ENCODE measurements at places on chromosomes 3 and 15.
A peak's percentile ranks its signal among the peaks of the same experiment; 100 is the strongest.

- DNase-seq: no peak
These were observed 61.3 kb downstream of the UBE2E2 start for GRCh38 chr3:23264413-23264812.

DNA sequence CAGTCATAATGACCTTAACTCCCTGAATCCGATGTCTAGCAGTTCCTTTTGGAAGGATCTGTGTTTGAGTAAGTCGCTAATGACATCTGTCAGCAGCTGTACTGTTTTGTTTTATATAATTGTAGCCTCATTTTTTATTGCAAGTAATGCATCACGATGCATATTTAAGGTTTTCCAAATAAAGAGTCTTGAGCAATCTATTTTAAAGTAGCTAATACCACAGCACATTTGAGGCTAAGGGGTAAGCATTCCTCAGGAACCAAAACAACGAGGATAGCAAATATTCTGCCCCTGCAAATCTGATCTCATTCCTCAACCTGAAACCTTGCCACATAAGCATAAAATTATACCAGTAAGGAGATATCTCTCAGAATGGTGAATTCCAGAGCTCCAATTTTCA lies 98.7 kb downstream of the TBC1D5 start:
- no peak for DNase-seq

DNA sequence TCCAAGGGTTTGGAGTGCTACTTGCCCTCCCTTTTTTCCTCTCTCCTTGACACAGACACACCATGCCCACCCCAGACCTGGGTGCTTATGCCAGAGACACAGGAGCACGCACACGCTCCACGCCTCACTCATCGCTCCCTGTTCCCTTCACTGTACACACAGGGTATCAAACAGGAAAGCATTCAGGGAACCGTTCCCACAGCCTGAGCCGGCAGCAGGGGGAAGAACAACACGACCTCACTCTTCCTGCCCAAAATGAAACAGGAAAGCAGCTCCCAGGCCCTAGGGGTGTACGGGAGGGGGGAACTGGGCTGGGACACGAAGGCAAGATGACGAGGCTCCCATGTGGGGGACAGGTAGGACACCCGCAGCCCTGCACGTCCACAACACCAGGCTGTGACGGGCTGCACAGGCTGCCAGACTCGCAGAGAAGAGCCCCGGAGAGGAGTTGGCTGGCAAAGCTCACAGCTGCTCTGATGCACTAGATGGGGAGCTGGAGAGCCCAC lies 11.2 kb downstream of the DLL4 start:
- DNase-seq: no peak

DNA sequence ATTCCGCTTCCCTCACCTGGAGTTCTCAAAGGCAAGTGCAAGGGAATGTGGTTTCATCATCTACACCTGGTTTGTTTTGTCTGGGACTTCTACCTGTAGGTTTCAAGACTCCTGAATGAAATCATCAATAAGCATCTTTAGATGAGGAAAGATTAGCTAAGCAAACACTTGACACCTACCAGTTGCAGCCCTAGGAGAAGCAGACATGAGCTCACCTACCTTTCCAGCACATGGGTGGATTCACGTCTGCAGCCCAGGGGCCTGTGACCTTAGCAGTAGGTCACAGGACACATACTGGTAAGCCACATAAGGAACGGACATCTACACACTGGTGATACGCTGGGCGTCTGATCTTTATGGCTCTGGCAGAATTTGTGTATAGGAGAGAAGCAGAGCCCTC lies 26.7 kb downstream of the SLCO2A1 start:
- DNase-seq: no peak

DNA sequence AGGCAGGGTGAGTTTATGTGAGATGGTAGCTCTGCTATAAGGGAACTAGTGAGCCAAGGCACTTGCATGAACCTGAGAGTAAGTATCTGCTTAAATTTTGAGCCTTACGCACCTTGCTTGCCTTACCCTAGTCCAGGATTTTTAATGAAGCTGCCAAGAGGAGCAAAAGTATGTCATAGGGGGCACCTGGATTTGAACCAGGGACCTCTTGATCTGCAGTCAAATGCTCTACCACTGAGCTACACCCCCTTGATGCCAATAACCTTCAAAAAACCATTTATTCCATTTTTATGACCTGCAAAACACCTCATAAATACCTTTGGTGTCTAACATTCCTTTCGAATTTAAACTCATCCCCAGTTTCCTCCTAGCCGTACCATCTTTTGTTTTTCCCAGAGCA lies 88.3 kb upstream of the ACP3 start:
- no peak for DNase-seq

DNA sequence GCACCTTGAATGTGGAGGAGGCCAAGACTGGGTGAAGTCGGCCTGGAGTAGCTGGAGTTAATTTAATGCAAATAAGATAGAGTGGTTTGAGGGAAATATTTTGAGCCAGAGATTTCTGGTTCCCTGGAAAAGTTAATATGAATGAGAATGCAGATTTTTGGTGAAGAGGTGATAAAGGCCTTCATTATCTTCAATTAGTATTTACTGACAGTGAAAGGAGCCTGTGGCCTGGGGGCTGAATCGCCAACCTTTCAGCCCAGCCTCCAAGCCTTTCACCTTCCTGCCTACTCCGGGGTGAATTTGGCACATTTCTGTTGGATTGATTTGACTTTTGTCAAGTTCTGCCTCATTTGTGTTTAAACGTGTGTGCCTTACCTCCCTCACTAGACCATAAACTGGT lies 147.8 kb downstream of the SOX2 start:
- DNase-seq: no peak

GRCh38 chr15:28012231-28012630 lies 86.9 kb downstream of the OCA2 start:
- DNase-seq: no peak

GRCh38 chr3:186414735-186415419 lies 52.8 kb upstream of the DGKG start:
- DNase-seq: no peak

DNA sequence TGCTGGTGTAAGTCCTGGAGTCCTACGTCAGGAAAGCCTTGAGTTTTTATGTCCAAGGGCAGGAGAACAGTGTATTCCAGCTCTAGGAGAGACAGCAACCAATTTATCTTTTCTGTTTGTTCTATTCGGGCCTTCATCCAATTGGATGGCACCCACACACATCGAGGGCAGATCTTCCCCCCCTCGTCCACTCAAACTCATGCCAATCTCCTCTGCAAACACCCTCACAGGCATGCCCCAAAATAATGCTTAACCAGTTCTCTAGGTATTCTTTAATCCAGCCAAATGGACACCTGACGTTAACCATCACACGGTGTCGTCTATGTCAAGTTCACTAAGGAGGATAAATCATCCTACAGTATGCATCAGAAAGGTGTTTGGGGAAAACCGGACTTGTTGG lies 102.5 kb upstream of the TRPM1 start:
- DNase-seq: no peak

- DNase-seq: no peak
These were observed 182.1 kb upstream of the TSC22D2 start for GRCh38 chr3:150225986-150226385.

GRCh38 chr3:94167796-94168195 lies 104.9 kb downstream of the NSUN3 start:
- DNase-seq: no peak

DNA sequence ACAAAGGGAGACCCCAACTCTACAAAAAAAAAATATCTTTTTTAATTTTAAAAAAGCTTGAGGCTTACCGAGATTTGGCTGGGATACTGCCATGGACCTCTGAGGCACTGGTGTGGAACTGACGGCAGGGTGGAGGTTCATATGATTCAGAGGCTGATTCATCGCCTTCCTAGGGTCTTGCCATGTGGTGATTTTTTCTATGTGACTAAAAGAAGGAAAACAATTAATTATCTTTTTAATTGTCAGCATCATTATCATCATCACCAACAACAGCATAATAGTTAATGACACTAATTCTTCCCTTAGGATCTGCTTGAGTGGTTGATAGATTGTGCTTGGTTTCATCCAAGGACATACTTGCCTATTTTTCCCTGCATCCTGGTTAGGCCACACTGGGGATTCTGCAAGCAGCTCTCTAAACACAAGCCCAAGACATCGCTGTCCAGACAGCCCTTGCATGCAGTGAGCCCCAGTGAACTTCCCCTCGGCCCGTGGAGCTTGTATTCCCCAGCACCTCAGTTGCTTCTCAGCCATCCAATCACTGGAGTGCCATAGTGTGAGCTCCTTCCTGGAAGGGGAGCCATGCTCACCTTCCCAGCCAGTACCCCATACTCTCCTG lies 84.9 kb downstream of the WWTR1 start:
- no peak for DNase-seq

- peak; percentile 44 for DNase-seq
These were observed 365.5 kb downstream of the GBE1 start for GRCh38 chr3:81395739-81396513.

GRCh38 chr3:40240921-40241320 lies 68.6 kb upstream of the EIF1B start:
- peak; percentile 17 for DNase-seq

DNA sequence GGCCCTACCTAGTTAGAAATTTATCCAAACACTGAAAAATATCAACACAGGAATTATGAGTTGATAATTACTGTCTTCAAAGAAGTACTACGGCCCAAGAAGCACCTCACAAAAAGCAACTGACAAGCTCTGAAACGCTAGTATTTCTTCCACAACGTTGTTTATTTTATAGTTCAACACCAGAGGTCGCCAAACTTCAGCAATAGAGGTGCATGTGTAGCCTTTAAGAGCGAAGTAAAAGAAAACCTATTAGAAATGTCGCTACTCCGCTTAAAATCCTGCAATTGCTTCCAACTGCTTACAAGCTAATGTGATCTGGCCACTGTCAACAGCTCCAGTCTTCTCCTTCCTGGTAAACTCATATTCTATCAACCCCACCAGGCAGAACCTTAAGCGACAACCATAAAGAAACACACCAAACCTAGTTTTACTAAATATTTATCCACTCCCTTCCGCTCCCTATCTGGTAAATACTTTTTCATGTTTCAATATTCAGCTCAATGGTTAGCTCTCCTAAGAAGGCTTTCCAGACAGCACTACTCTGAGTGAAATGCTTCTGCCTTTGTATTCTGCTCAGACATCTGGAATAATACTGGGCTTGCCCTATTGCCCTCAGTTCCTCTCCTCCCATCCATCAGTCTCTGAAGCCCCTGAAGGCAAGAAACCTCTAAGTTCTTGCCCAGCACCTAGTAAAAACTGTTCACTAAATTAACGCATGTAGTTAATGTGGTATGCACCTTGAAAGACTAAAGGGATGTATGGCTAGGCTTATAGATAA lies 110.2 kb downstream of the NR1I2 start:
- DNase-seq: peak; percentile 34

GRCh38 chr3:159941038-159942000 lies 47.3 kb upstream of the IL12A start:
- DNase-seq: no peak

GRCh38 chr3:123741041-123741511 lies 143.1 kb downstream of the MYLK start:
- DNase-seq: no peak

DNA sequence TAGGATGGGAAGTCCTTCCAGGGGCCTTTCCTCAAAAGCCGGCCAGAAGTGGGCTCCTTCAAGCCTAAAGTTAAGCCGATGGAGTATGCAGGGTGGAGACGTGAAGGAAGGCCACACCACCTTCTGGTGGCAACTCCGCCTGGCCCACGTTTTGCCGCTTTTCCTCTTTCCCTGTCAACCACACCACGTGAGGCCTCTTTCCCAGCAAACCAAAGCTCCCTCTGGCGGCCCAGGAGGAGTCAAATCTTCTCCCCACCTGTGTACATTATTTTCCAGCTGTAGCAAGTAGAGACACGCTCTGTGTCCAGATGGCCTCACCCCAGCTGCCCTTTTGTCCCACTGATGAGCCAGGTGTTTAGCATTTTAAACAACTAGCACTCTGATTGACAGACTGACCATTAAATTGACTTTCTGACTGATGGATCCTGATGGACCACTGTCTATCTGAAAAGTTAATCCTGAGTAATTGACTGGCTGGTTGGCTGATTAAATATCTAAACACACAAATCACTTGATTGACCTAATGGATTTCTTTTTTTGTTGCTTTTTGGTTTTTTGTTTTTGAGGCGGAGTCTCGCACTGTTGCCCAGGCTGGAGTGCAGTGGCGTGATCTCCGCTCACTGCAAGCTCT lies 59.6 kb upstream of the ZBTB38 start:
- peak; percentile 79 for DNase-seq

- no peak for DNase-seq
These were observed 150.9 kb downstream of the CNTN3 start for GRCh38 chr3:74463515-74463914.

DNA sequence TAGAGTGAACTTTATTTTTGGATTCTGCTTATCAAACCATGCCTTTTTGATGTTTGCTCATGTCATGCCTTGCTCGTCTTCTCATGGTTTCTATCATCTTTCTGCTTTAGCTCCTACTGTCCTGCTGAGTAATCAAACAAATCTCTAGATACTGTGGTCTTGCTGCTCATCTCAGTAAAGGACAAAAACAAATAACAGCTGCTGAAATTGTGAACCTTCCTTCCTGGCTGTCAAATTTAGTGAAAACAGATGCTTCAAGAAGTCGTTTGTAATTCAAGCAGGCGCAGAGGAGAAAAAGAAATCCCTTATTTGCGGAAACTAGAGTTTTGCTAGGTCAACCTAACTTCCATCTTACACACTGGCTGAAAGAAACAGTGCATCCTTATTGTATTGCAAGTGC lies 616.1 kb upstream of the ALCAM start:
- DNase-seq: no peak

- no peak for DNase-seq
These were observed 119.6 kb downstream of the UACA start for GRCh38 chr15:70643783-70644125.

GRCh38 chr3:186180891-186181481 lies 72.1 kb upstream of the ETV5 start:
- DNase-seq: no peak

DNA sequence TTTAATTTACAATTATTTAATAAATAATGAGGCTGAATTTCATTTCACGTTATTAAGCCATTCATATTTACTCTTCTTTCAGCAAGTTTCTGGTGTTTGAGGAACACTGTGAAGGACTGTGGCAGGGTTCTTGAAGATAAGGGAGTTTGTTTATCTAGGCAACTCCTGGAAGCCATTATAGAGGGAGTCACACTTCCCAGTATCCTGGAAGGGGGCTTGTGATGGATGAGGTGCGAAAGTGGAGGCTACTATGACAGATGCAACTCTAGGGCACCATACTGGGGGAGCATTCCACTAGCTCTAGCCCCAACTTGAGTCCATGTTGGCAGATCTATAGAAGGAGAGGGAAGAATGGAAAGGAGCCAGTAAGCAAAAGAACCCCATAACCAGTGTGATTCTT lies 14.4 kb downstream of the CNOT10 start:
- DNase-seq: no peak

GRCh38 chr3:121834157-121834670 lies 646 bp downstream of the IQCB1 start:
- peak; percentile 40 for DNase-seq

Data from iPS-NIHi11 (cell line).